ENCODE measurements at places on chromosomes 1 and 21.

DNA sequence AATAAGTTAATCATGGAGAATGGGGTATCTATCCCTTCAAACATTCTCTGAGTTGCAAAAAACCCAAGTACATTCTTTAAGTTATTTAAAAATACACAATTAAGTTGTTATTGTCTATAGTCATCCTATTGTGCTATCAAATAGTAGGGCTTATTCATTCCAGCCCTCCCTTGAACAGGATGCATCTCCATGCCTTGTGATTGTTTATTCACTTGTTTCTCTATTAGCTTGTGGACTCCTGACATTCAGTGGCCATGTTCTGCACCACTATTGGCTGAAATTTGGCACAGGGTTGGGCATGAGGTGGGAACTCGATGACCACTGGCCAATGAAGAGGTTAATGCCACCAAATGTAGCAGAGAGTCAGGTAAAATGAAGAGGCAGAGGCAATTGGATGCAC lies 272.8 kb downstream of the TNR start:
- no peak for DNase-seq

GRCh38 chr21:17753736-17754135 lies 65.4 kb downstream of the C21orf91 start:
- no peak for DNase-seq

GRCh38 chr1:164836614-164837018 lies 277.6 kb downstream of the PBX1 start:
- peak; percentile 39 for DNase-seq

GRCh38 chr1:228839656-228840055 lies 104.4 kb downstream of the RHOU start:
- DNase-seq: no peak

DNA sequence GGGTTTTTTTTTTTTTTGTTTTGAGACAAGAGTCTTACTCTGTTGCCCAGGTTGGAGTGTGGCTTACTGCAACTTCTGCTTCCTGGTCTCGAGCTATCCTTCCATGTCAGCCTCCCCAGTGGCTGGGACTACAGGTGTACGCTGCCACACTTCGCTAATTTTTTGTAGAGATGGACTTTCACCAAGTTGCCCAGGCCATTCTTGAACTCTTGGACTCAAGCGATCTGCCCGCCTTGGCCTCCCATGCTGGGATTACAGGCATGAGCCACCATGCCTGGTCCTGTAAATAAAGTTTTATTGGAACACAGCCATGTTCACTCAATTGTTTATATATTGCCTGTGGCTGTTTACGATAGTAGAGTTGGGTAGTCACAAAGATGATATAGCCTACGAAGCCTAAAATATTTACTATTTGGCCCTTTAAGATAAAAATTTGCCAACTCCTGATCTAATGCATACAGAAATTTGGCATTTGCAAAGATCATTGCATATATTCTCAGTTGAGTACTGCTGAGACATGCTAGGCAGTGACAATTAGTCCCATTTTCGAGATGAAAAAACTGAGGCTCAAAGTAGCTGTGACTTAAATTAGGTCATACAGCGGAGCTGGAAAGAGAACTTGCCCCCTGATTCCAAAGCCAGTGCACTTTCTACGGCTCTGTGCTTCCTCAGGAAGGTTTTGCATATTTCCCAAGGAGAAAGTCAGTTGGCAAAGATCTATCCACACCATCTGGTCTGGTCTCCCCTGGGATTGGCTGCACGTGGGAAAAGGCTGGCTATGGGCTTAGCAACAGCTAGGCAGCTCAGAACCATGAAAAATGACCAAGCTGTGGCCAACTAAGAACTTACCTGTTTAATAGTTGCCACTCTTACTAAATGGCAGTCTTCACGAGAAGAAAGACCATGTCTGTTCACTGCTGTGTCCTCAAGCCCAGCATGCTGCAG lies 19.4 kb downstream of the MECR start:
- DNase-seq: no peak

Data from A673 (cell line).